ENCODE measurements at places on chromosomes 5 and 9.
A peak's percentile ranks its signal among the peaks of the same experiment; 100 is the strongest.

GRCh38 chr9:26219961-26220360 is 541.7 kb upstream of the TUSC1 start:
- DNase-seq, result no peak

GRCh38 chr5:169303119-169303515 is 2.2 kb upstream of the SLIT3 start:
- DNase-seq, result no peak

- DNase-seq, result no peak
These were observed 8.5 kb downstream of the KLF9 start for GRCh38 chr9:70405808-70406433.

GRCh38 chr5:144028636-144029035 is 141.8 kb downstream of the YIPF5 start:
- no peak for DNase-seq

DNA sequence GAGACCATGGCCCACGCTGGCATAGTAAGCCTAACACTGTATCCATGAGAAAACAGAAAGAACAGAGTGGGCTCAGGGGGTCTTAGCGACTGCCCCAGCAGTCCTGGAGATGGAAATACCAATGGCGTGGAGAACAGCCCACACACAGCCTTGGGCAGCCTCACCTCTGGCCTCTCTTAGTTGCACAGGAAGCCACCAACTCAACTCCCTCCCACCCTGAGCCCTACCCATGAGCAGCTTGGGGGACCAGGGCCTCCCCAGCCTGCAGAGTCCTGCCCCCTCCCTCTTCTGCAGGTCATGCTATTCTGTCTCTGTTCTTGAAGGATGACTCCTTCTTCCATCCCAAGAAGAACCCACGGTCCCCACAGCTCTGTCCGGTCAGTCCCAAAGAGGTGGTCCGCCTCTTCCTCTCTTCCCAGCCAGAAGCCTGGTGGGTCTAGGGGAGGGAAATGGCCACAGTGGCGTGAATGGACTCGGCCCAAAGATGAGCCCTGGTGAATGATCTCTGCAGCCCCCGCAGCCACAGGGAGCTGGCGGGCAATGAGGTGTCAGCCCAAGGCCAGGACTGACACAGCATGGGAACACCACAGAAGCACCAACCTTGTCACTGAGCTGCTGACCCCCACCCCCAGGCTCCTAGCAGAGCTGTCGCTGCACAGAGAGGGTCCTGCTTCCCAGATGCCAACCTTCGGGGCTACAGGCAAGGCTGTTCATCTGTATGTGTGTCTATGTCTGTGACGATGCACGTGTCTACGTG is 131.2 kb downstream of the ROR2 start:
- no peak for DNase-seq

GRCh38 chr9:133553973-133554713 is 19.6 kb downstream of the ADAMTSL2 start:
- no peak for DNase-seq

DNA sequence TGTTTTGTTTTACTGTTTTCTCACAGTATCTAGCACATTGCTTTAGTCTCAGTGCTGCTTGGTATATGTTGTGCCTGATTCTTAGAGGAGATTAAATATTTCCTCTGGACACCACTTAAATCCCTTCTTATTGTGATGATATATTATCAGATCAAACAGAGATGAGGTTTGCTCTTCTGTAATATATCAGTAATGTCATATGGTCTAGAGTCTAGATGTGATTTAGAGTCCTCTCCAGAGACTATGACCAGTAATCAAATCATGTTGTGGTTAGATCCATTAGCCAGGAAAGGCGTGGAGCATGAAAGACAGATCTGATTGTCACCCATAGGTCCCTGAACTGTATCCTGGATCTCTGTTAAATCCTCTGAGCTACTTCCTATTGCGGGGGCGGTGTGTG is 24.4 kb downstream of the CAMK4 start:
- no peak for DNase-seq

GRCh38 chr5:107389130-107389774 is 281.5 kb downstream of the EFNA5 start:
- peak; percentile 74 for DNase-seq

DNA sequence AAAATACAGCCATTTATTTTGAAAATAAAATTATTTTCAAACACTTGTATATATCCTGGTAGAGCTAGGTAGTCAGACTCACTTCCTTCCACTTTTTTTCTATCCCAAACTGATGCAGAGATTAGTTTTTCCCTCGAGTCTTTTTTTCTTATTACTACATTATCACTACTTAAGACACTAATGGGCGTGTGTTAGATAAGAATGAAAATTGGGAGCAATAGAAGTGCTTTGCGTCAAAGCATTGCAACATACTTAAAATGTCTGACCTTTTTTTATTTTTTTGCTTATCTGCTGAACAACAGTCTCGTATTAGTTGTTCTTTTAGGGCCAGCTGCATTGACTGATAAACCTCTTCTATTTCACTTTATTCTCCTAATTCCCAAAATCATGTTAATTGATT is 1278.7 kb downstream of the CDH12 start:
- no peak for DNase-seq

DNA sequence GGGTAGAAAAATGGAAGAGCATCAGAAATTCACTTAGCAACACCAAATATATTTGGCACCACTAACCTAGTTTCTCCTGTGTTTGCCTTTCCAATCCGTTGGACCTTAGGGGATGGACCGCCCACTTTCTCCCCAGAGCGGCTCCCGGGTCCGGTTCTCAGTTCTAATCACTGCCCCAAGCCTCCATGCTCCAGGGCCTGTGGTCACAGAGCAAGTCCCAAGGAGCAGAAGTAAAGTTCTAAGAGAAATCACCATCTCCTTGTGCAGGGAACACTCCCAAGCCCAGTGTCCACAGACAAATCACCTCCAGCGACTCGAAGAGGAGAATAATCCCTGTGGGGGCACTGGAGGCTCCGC is 728 bp upstream of the SLC1A1 start:
- no peak for DNase-seq

DNA sequence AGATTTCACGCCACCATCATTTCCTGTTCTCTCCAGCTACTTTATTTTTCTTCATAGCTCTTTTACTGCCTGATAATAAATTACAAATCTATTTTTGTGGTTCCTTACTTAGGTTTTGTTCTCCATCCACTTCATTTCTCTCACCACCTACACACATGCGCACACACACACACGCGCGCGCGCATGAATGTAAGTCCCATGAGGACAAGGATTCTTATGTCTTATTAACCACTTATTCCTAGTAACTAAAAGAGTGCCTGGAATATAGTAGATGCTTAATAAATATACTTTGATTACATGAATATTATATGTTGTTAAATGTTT is 116.5 kb downstream of the TRPM6 start:
- no peak for DNase-seq

DNA sequence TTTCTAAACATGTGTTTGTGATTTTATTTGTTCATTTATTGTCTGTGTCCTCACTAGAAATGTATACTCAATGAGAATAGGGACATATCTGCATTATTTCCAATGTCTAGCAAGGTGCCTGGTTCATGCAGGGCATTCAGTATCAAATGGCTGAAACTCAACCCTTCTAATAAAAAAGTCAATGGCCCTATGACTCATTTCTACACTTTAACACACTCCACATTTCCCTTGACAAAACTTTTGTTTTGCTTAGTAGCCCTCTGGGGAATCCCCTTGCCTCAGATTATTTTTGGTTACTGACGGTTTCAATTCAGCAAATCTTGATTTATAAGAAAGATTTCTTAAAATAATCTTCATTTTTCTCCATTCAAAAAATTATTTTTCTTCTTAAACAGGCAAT is 206.0 kb upstream of the DMRTA1 start:
- no peak for DNase-seq

GRCh38 chr5:102554082-102554481 is 55.3 kb upstream of the SLCO6A1 start:
- no peak for DNase-seq

DNA sequence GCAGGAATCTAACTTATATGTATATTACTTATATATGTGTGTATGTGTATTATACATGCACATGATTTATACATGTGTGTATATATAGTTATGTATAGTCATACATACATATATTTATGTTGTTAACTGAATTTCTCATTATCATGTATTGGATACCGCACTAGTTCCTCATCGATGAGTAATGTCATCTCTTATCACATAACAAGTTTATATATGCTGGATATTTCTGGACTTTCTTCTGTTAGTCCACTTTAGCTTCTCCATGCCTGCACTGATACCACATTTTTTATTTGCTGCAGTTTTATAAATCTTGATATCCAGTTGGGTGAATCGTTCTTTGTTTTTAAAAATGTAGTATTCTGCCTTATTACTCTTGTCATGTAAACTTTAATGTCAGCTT is 50.2 kb downstream of the APC start:
- DNase-seq, result no peak

GRCh38 chr5:120345947-120346346 is 118.2 kb upstream of the PRR16 start:
- no peak for DNase-seq

DNA sequence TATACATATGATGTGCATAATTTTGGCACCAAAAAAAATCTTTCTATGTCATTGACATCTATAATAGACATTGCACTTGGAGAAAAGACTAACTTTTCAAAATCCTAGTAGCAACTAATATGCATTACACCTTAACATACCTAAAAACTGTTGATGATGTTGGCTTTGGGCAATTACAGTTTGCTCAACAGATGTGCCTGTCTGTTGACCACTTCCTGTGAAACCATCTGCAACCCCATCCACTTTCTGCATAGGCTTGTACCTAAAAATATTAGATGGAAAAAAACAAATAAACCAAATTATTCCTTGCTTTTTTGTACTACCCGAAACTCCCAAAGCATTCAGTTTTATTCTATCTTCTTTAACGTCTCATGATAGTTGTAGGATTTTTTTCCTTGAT is 248.6 kb downstream of the RFX3 start:
- peak; percentile 39 for DNase-seq

DNA sequence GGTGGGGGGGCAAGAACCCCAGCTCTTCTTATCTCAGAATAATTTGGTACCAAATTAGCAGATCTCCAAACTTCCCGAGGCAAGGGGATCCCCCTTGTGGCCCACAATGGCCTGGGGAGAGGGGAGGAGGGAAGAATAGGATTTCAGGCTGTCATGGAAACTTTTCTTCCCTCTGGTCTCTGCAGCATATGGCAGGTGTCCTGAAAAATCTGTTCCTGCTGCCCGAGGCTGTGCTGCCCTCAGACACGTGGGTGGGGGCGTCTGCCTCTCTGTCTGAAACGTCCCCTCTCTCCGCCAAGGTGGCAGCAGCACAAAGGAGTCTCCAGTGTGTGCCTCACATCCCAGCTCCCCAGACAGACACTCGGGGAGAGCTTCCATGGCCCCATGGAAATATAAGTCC is 34.0 kb downstream of the CCNJL start:
- DNase-seq, result no peak

DNA sequence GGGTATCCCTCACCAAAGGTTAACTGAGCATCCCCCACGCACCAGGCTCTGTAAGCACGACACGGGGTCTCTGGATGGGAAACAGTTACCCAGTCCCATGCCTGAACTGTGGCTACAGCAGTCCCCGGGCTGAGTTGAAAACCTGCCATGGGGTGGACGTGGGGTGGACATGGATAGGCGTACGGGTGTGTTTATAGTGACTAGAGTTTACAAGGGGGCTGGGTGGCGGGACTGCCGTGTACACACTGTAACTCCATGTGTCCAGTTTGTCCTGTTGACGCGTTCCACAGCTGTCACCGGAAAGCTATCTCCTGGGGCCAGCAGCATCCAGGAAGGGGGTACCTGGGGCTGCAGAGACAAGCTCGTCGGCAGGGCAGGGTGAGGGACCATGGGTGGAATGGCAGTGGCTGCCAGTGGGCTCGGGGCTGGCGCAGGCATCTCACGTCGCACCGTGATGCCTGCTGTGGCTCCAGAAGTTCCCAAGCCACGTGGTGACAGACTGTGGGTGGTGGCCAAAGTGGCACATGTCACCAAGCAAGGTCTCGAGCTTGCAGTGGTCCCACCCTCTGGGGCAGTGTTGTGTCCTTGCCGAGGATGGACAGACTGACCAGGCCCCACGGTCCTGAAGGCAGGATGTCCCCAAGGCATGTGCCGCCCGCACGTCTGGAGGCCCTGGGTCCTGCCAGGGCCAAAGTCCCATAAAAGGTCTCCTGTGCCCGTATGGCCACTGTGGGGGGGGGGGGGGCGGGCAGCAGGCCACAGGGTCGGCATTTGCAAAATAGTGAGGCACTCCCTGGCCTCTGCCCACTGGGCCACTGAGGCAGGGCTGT is 29.3 kb upstream of the RNF130 start:
- DNase-seq, result no peak

- no peak for DNase-seq
These were observed 27.0 kb upstream of the CDKN2AIPNL start for GRCh38 chr5:134438721-134439123.

DNA sequence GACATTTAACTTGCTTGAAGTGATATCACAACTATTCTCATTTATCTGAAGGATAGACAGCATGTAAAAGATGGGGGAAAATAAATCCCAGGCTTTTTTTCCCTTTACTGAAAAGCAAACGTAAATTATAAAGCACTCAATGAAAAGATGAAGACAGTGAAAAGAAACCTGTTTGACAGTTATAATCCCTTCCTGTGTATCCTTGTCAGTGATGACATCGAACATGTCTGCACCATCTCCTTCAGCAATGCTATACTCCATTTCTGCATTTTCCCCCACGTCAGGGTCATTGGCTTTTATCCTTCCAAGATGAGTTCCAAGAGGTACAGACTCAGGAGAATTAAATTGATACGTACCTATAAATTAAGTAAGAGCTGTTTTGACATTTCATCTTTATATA is 134.9 kb downstream of the CDH9 start:
- no peak for DNase-seq

DNA sequence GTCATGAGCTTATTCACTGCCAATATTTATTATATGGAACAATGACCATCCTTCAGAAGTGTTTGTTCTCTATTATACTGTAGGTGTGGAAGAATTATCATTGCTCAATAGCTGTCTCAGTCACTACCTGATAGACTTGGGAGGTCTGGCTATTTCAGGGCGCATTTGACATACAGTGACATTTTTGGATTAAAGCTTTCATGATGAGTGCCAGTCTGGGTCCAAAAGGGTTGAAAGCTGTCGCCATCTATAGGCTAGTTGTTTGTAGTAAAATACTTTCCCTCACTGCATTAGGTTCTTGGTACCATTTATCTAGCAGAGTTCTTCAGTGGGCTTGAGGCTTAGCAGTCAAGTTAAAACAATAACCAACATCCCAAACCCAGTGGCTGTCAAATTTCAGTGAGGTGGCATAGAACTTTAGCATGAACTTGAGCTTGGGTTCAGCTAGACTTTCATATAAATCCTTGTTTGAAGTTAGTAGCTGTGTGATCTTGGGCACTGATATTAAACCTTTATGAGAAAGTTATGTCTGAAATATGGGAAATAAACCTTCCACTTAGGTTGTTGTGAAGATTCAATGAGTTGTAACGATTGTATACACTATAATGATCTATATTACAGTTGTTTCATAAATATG is 110.5 kb upstream of the CDKN2B start:
- no peak for DNase-seq

GRCh38 chr9:114421147-114421546 is 33.4 kb upstream of the AKNA start:
- no peak for DNase-seq

GRCh38 chr9:129486756-129487657 is 133.9 kb downstream of the C9orf50 start:
- no peak for DNase-seq
